ENCODE measurements at places on chromosomes 5 and 9.

DNA sequence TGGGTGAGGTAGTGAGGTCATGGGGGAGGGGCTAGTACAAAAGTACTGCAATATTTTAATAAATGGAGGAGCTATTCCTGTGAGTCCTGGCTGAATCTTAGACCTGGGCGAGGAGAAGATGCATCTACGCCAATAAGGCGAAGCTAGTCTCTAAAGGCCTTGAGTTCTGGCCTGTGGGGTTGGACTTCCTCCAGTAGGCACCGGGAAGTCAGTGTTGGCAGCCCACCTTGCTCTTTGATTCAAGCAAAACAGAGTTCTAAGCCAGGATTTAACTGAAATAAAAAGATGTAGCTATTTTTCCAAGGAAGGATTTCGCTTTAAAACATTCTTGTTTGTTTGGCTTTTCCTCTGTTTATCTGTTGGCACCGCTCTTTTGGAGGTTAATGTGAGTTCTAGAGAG, 244.6 kb downstream of the KIF4B start:
- DNase-seq: no peak

GRCh38 chr5:178234750-178235587, 2.4 kb upstream of the PHYKPL start:
- peak; percentile 66 for DNase-seq

DNA sequence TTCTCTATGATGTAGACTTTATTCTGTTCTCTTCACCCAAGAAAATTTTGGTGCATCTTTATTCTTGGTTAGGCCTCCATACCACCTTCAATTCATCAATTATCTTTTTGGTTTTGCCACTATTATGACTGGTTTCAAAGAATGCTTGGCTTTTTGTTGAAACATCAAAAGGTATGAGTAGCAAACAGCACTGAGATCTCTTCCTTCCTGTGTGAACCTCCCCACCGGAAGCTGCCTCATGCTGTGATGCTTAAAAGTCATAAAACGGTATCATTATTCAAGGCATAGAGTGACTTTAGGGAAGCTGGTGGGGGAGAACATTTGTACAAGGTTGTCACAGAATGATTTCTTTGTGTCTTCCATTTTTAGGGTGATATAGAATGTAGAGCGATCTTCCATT, 70.6 kb downstream of the IQGAP2 start:
- DNase-seq: peak; percentile 25

- no peak for DNase-seq
These were observed 118.0 kb downstream of the ESM1 start for GRCh38 chr5:54867310-54867944.

- no peak for DNase-seq
These were observed 30.1 kb downstream of the PPARGC1B start for GRCh38 chr5:149759986-149760853.

GRCh38 chr5:56670916-56671315, 144.4 kb upstream of the MAP3K1 start:
- DNase-seq: no peak

GRCh38 chr5:131671409-131671808, 36.4 kb upstream of the RAPGEF6 start:
- no peak for DNase-seq

- DNase-seq: no peak
These were observed 95.0 kb downstream of the PCSK1 start for GRCh38 chr5:96338091-96338490.

GRCh38 chr9:79395755-79396154, 176.0 kb upstream of the TLE4 start:
- DNase-seq: no peak

DNA sequence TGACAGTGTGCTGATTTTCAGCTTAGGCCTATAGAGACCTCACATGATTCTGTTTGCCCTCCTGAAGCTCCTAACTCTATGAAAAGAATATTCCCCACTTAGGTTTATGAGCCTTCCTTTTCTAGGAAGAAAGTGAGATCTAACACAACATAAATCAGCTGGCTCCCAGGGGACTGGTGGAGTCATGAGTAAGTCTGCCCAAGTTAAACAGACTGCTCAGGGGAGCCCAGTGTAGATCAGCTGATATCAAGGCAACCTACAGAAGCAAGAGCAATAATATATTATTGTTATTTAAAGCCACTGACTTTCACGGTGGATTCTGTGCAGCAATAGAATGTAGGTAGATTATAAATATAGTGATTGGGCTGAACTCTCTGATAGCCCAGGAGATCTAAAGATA, 1978.6 kb upstream of the CDH6 start:
- no peak for DNase-seq

GRCh38 chr5:14582797-14583137, 1.2 kb downstream of the OTULINL start:
- DNase-seq: no peak

- DNase-seq: no peak
These were observed 73.3 kb upstream of the TBC1D2 start for GRCh38 chr9:98328770-98329169.

DNA sequence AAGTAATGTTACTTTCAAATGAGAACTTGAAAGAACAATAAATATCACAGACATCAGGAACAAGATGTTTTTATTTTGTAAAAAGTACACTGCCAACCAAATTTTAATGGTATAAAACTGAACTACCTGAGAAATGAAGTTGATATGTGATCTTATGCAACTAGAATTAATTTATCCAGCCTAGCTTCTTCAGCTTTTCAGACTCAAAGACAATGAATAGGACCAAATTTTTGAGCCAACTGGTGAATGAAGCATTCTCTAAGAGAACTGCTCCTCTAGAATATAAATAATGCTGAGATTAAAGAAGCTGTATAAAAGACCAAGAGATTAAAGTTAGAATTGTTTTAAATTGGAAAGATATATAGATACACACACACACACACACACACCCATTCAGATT, 9.9 kb downstream of the CDC14B start:
- no peak for DNase-seq

DNA sequence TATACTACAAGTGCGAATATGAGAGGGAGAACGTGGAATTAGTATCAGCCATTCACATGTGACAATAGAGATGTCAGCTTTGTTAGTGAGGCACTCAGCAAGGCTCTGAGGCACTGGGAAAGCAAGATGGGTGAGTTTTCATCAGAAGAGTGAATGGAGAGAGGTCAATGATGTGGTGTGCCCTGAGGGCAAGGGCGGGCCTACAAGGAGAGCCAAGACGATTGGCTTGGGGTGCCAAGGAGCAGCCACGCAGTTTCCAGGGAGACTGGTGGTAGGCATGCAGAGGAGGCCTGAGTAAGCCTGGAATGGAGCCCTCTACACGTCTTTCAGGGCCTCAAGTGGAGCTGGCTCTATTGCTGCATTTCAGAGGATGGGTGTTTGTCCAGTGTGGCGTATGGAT, 24.7 kb downstream of the BTF3 start:
- DNase-seq: no peak

DNA sequence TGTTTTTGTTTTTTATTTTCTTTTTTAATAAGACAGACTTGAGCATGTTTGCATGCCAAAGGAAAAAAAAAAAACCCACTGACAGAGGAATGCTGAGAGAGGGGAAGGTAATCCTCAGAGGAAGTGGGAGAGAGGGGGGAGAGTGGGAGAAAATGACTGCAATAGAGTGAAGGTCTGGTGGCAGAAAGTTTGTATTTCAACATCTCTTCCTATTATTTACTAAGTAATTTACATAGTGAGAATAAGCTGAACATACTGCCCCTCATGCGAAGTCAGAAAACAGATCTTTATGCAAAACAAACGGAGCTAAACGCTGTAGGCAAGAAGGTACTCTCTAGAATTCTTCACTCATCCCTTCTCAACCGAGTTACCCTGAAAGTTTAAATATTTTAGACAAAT, 45.0 kb downstream of the ELL2 start:
- DNase-seq: no peak

DNA sequence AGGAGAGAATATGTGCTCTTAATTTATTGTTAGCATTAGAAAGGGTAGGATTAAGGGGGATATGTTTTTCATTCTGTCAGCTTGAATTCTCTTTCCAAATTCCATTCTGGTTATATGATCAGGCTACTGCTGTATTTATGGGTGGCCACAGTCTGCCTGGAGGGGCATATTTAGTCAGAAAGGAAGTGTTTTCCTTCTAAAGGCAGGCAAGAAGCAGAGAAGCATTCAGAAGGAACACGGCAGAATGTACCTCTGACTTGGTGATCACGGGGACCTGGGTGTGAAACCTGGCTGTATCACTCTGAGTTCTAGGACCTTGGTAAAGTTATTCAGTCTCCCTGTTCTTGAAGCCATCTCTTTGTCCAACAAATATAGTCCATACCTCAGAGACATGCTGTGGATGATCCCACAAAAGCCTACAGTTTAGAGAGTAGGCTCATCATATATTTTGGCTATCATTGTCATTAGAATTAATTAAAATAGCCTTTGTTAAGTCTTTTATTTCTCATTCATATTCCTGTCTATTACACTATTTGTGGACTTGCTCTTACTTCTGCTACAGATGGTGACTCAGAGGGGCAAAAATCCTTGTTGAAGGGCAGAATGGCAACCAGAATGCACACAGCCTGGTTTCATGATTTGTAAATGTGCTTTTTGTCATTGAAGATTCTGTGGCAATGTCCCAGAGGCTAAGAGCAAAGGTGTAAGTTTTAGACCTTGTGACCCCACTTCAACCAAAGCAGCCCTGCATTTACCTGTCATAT, 2.7 kb downstream of the TNC start:
- DNase-seq: no peak

DNA sequence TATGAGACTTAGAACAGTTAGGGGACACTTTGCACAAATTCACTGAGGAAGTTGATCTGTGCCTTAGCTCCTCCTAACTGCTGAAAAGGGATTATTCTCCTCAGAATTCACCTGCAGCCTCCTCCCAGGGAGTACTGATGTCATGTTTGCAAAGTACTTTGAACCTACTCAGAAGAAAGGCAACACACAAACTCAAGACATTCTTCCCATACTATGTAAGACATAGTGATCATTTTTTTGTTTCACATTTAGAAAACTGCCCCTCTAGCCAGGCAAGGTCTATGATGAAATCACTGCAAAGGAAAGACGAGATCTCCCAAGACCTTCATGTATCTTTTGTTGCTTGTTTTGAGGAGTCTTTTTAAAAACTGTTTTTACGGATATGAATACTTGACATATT, 10.6 kb upstream of the VLDLR start:
- DNase-seq: no peak

GRCh38 chr5:126855266-126855665, 78.3 kb downstream of the LMNB1 start:
- no peak for DNase-seq

DNA sequence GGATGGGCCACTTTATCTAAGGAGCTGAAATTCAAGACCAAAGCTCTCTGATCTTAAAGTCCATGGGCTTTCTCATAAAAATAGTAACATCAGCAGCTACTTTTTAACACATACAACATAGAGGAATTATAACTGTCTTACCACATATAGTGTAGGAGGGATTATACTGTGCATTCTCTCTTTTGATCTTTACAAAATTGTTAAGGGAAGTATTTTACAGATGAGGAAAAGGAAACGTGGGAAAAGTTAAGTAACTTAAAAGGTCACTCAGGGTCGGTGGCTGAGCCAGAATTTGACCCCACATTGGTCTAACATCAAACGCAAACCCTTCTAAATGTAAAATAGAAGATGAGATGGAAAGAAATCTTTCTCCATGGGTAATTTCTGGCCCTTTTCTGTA, 38.4 kb downstream of the ZNF608 start:
- DNase-seq: no peak

DNA sequence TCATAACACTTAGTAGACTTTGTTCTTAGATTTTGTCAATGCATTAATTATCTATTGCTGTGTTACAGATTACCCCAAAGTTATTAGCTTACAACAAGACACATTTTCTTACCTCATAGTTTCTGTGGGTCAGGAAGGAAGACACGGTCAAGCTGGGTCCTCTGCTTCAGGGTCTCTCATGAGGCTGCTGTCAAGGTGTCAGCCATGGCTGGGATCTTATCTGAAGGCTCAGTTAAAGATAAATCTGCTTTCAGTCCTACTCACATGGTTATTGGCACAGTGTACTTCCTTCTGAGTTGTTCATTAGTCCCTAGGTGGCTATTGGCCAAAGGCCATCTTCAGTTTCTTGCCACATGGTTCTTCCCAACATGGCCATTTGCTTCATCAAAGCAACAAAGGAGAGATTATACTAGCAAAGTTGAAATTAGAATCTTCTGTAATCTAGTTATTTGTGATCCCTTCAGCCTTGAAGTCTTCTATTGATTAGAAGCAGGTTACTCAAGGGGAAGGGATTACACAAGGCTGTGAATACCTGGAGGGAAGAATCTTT, 25.2 kb downstream of the TDRD7 start:
- no peak for DNase-seq

- no peak for DNase-seq
These were observed 241.6 kb upstream of the CD180 start for GRCh38 chr5:67437905-67438845.

DNA sequence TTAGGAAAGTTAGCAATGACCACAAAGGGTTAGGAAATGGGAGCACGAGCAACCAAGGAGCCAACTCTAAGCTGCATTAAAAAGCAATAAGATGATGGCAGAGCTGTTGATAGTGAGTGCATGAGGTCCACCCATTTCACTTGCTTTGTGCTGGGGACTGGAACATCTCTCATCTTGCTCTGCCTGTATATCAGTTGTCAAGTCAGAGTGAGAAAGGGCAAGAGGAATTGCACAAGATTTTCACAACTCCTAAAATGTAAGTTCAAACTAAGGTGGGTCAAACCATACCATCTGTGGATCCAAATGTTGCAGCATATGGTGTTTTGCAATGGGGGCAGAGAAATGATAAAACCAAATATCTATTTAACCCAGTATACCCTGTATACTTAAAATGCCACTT, 2.8 kb upstream of the ESM1 start:
- DNase-seq: no peak

GRCh38 chr9:126583144-126583760, 30.5 kb upstream of the LMX1B start:
- DNase-seq: no peak

DNA sequence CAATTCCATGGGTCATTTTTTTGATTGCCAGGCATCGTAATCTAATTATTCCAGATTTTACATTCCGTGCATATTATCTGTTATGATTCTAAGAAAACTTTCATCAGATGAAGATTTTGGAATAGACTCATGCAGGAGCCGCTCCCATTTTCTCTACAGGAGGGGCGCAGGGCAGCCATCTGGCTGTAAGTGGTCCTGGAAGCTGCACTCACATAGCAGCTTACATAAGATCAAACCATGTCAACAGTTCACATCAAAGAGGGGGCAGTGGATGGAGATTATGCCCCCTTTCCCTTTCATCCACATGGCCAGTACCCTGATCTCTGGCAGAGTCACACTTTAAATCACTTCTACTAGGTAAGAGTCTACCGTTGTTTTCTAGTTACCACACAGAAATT, 73.3 kb upstream of the PCA3 start:
- DNase-seq: no peak

DNA sequence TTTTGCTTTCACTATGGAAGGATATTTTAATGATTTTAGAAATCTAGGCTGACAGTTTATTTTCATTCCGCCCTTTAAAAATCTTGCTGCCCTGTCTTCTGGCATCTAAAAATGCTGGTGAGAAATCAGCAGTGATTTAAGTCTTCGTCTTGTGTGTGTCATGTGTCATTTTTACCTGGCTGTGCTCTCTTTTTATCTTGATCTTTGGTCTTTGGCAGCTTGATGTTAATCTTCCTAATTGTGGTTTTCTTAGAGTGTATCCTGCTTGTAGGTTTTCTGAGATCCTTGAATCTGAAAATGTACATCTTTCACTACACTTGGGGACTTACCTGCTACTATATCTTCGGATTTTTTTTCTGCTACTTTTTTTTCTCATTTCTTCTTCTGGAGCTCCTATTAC, 11.9 kb upstream of the LPCAT1 start:
- DNase-seq: no peak

GRCh38 chr9:28032268-28032590, 458.9 kb upstream of the C9orf72 start:
- DNase-seq: no peak

- DNase-seq: no peak
These were observed 26.0 kb downstream of the JAKMIP2 start for GRCh38 chr5:147756566-147756965.

Measured in activated CD8-positive, alpha-beta memory T cell treated with anti-CD3 and anti-CD28 coated beads for 1 hour (primary cell).